ENCODE measurements at places on chromosomes 11 and 22.

DNA sequence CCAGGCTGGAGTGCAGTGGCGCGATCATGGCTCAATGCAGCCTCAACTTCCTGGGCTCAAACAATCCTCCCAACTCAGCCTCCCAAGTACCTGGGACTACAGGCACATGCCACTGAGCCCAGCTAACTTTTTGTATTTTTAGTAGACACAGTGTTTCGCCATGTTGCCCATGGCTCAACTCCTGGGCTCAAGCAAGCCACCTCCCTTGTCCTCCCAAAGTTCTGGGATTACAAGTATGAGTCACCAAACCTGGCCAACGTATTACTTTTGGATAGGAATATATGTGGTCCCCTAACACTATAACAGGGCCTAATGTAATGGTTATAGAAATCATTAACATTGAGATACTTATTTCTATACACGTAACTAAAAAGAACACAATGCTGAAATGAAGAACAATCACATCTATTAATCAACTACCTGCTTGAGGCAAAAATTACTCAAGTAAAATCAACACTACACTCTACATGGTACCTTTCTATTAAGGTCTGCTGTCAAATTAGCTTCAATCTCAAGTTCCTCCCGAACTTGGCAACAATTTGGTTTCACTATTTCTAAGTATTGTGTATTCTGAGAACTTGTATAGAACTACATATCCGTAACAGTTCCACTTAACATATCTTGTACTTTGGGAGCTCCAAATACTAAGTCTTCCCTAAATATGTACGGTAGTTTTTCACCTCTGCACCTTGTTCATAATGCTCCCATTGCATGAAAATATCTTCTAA lies 124.9 kb downstream of the FCHSD2 start:
- no peak for DNase-seq

DNA sequence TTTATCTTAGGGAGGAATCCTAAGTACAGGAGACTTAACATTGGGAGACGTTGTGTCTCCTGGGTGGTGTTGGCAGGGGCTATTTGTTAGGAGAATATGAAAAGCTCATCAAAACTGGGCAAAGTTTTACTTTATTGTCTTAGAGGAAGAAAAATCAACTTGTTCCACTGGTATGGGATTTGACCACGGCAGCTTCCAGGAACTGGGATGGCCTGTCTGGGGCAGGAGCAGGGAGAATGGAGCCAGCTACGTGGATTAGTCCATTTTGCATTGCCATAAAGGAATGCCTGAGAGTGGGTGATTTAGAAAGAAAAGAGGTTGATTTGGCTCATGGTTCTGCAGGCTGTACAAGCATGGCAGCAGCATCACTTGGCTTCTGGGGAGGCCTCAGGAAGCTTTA lies 198.4 kb downstream of the ADAMTS15 start:
- DNase-seq: no peak

GRCh38 chr11:77206264-77207018 lies 78.4 kb downstream of the MYO7A start:
- no peak for DNase-seq

GRCh38 chr11:3710485-3711259 lies 39.5 kb upstream of the CHRNA10 start:
- no peak for DNase-seq

DNA sequence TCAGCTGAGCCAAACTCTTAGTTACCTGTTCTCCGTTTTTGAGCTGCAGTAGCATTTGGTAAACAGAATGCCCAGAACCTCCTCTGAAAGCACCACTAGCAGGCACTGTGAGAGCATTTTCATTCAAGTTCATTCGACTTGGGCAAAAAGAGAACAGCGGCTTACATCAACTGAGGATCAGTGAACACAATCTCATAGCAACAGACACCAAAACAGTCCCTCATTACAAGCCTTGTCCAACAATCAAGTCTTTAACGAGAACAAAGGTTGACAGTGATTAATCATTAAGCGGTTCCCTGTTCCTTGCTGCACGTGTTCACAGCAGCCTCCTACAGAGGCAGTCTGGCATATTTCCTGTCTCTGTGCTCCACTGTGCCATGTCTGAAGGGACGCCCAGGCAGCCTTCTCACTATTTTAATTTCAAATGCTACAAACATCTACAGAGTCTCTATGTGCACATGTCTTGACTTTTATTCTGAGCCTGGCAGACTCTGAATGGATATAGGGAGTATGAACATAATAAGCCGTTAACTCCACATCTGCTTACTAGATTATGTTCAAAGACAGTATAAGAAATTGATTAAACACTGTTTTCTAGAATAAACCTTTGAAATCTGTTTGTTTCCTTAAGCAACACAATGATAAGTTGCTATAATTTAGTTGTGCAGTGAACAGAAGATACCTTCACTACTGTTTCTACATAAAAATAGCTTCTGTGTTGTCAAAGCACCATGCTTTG lies 88.3 kb upstream of the MTMR2 start:
- peak; percentile 84 for DNase-seq

All from Karpas-422 (cell line).